GM06990 (cell line): ENCODE measurements at places on chromosomes 4 and X.

GRCh38 chr4:48051078-48051477 is 34.5 kb downstream of the NIPAL1 start:
- DNase-seq: no peak

DNA sequence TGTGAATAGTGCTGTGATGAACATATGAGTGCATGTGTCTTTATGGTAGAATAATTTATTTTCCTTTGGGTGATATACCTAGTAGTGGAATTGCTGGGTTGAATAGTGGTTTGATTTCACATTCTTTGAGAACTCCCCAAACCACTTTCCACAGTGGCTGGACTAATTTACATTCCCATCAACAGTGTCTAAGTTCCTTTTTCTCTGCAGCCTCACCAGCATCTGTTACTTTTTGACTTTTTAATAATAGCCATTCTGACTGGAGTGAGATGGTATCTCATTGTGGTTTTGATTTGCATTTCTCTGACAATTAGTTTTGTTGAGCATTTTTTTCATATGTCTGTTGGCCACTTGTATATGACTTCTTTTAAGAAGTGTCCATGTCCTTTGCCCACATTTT is 29.1 kb downstream of the JADE3 start:
- DNase-seq: no peak

GRCh38 chrX:13590914-13591313 is 21.5 kb downstream of the EGFL6 start:
- no peak for DNase-seq

DNA sequence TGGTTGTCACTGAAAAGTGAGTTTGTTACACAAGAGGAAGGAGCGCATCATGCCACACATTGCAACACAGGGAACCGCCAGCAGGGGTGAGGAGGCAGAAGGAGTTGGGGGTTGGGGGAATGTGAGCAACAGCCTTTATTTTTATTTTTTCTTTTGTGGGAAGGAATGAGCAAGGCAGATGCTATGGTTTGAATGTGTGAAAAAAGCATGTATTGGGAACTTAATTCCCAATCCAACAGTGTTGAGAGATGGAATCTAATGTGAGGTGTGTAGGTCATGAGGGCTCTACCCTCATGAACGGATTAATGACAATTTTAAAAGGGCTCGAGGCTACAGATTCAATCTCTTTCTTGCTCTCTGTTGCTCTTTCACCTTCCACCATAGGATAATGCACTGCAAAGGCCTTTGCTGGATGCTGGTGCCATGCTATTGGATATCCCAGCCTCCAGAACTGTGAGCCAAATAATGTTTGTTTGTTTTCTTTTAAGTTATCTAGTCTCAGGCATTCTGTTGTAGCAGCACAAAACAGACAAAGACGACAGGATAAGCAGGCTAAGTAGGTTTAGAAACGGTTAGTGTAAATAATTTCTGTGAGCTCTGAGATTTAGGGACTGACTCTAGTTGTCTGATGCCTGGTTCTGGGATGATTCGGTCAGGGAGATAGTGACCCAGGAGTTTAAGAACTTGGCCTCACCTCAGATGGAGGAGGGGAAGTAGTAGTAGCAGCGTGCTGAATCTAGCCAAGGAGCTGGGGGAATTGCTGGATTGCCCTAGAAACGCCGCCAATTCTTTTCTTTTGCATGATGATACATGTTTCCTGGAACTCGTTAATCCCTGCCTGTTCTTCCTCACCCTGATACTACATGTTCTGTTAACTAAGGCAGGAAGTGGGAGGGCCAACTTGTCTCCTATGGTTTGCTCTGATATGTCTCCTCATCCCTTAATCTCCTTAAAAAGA is 156.6 kb upstream of the CTSO start:
- no peak for DNase-seq

- no peak for DNase-seq
Measured at GRCh38 chrX:12967711-12968465, 7.0 kb upstream of the TMSB4X start.

GRCh38 chr4:25928379-25929297 is 14.6 kb downstream of the SMIM20 start:
- no peak for DNase-seq

DNA sequence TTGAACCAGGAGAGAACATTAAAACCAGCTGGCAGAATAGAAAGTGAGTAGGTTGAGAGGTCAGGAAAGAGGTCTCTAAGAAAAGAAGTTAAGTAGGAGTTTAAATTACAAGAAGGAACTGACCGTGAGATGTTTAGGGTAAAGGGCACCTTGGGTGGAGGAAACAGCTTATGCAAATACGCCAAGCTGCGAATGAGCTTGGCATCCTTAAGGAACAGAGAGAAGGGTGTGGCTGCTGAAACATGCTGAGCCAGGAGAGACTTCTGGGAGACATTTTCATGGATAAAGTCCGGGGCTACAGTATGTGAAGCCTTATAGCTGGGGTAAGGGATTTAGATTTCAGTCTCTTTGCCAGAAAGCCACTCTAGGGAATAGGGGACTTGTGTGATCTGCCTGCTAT is 249.1 kb downstream of the KCNIP4 start:
- DNase-seq: no peak

DNA sequence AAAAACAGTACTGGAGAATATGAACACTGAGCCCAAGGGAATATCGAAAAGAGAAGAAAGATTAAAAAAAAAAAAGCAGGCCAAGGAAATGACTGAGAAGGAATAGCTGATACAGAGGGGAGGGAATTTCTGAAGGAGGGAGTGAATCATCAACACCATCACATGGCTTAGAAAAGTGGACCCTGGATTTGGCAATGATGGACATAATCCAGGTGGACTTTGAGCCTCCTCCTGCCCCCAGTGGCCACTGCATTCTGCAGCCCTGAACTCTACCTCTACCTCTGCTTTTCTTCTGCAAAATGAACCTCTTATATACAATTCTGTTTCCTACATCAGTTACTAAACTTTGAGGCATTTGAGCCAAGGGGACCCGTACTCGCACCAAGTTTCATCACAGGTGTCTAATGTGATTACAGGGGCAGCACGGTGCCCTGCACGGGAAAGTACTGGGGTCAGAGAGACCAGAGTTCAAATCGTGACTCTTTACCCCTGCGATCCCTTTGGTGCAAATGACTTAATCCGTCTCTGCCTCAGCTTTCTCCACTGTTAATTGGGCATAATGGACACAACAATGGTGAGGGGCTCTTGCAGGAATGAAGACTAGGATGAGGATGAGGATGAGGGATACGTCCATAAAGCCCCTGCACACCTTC is 1.1 kb downstream of the OCIAD2 start:
- peak; percentile 3 for DNase-seq

DNA sequence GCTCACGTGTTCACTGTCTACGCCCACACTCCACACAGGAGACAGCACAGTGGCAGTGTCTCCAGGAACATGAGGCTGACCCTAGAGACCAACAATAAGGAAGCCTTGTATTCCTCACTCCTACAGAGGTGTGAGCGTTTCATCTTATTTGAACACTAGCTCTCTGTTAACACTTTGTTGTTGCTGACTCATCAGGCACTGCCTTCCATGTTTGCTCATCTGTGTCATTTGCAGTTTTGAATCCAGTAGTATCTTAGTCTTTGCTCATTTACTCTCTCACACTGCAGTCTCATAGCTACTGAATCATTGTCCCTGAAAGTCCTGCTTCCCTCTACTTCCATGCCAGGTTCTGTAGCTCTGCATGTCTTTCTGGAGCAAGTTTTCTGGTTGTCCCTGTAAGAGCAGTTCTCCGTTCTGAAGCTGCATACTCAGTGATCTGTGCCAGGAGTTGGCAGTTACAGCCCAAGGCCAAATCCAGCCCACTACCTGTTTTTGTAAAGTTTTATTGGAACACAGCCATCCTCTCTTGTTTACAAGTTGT is 80.3 kb upstream of the DCLK2 start:
- DNase-seq: no peak

DNA sequence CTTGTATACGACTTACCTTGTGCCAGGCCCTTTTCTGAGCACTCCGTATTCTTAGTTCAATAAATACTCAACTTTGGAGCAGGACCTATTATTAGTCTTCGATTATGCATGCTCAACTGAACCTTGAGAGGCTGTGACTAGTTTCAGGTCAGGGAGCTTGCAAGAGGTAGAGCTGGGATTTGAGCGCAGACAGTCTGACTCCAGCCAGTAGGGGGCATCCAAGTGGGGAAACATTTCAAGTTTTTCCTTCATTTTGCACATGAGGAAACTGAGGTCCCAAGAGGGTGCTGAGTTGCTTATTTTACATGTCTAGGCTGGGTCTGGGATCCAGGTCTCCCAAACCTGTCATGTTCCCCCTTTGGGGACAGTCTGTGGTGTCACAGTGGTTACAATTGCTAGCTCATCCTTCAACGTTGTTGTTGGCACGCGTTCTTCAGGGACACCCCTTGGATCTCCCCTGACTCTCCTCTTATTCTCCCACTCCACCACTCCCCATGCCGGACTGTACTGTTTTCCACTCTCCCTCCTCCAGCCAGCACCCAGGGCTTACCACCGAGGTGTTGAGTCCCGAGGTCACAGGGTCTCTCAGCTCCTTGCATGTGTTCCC is 6.7 kb upstream of the PRICKLE3 start:
- no peak for DNase-seq

GRCh38 chrX:117751155-117751554 is 365.5 kb downstream of the KLHL13 start:
- DNase-seq: no peak

DNA sequence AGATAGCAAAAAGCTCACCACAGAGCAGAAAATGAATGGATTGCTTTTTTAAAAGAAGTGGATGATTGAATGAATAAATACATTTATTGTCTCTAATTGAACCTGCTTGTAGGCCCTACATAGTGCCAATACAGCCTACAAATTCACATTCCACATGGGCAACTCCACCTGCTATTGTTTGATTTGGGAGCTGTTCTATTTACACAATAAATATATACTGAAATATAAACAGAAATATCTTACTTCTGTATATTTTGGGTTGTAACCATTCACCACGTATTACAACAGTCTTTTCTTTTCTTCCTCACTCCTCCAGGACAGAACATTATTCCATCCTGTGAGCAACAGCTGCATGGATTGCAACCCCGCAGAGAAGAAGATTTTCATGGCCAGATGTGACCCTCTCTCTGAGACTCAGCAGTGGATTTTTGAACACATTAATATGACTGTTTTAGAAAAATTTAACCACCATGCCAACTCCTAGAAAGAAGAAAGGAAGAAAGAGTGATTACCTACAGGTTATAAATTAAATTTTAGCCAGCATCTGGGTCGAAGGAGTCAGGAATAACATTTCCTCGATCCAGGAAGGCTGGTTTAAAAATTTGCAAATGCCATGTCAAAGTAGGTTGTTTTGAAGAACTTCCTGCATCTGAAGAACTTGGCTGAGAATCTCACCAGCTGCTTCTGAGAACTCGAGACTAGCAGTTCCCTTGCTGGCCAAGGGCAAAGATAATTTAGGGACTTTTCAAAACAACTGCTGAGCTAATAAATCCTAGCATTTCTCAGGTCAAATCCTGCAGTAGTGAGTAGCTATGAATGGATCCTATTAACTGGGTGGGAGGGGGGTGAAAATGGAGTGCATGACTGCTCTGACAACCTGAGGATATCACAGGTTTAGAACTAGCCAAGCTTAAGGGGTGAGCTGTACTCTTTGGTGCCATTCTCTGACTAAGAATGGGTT is 128.7 kb upstream of the GALNT7 start:
- DNase-seq: no peak

- no peak for DNase-seq
Measured at GRCh38 chr4:53575552-53575951, 15.7 kb downstream of the LNX1 start.

DNA sequence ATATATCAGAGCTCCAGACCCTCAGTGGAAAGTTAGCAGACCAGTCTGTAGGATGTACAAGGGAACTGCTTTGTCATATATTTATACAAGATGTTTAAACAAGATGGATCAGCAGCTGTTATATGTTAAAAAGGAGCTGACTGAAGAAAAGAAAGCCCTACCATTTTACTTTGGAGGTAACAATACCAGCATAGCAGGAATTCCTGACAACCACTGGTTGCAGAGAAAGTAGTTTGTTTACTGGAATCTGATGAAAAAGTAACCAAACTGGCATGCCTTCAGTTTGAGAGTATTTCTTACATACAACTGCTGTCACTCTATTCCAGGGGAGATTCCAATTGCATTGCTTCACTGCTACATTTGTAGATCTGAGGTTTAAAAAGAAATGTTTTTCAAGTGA is 49.5 kb upstream of the GABRQ start:
- DNase-seq: no peak

- DNase-seq: no peak
Measured at GRCh38 chr4:98334461-98334860, 73.3 kb downstream of the RAP1GDS1 start.
